CD8-positive, alpha-beta memory T cell (primary cell): ENCODE measurements at places on chromosomes 6 and 20. TPM values are rescaled to one million over a fixed set of nuclear protein-coding genes. Genes with fewer than 3 reads are reported as not detected.

GRCh38 chr6:45927421-45928320, 88.0 kb downstream of the CLIC5 start:
- no peaks in the 10 kb centered on the region for H3K27me3 ChIP-seq
- no peak for DNase-seq
- H3K4me1 ChIP-seq, result no peaks in the 10 kb centered on the region
- H3K4me3 ChIP-seq, result no peak overlapping the region
- H3K27ac ChIP-seq, result no peak overlapping the region
- H3K36me3 ChIP-seq, result no peaks in the 10 kb centered on the region

- no peak for DNase-seq
- no peaks in the 10 kb centered on the region for H3K4me1 ChIP-seq
- H3K27me3 ChIP-seq, result no peaks in the 10 kb centered on the region
- no peak overlapping the region for H3K27ac ChIP-seq
- no peaks in the 10 kb centered on the region for H3K36me3 ChIP-seq
- no peak overlapping the region for H3K4me3 ChIP-seq
Measured at GRCh38 chr6:129872586-129872985, 11.5 kb upstream of the TMEM244 start.

GRCh38 chr20:23875606-23876237, 3.8 kb downstream of the CST5 start:
- no peak for DNase-seq
- H3K4me3 ChIP-seq, result no peak overlapping the region

DNA sequence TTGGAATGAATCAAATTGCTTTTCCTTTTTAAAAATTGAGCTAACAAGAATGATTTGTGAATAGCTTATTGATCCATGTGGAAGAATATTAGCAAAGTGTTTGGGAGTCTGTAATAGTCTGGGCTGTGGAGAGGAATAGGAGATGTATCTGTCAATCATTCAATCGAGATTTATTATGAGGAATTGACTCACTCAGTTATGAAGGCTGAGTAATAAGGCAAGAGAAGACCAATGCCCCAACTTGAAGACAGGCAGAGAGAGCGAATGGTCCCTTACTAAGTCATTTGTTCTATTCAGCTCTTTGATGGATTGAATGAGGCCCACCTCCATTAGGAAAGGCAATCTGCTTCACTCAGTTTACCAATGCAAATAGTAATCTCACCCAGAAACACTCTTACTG, 403.0 kb downstream of the CD83 start:
- H3K27ac ChIP-seq, result no peak overlapping the region
- no peaks in the 10 kb centered on the region for H3K36me3 ChIP-seq
- no peaks in the 10 kb centered on the region for H3K27me3 ChIP-seq
- H3K4me1 ChIP-seq, result no peaks in the 10 kb centered on the region

GRCh38 chr6:56424542-56425083, 177.2 kb upstream of the COL21A1 start:
- H3K36me3 ChIP-seq, result no peaks in the 10 kb centered on the region
- DNase-seq, result no peak
- H3K4me1 ChIP-seq, result no peaks in the 10 kb centered on the region
- no peak overlapping the region for H3K27ac ChIP-seq

DNA sequence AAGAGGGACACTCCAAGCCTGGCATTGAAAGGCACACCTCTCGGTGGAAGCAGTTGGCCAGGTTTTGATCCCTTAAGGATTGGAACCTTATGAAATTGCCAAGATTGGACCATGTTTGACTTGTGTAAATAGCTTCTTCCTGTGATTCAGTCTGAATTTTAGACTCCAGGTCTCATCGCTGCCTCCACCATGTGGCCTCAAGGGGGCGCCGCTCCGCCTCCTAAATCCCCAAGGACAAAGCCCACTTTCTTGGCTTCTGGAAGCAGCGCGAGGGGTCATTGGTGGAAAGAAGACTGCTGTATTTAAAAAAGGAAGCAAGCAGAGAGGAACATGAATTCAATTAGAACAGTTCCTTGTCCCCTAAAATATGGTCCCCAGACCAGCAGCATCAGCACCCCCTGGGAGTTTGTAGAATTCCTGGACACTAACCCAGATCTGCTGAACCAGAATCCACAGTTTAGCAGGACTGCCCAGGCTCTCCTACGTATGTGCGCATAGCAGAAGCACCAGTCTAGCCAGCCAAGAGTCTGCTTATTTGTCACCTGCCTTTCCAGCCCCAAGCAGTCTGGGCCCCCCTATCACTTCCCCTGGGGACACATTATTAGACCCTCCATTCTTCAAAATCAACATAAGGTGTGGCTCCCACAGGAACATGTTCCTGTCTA, 108.5 kb downstream of the LY86 start:
- no peaks in the 10 kb centered on the region for H3K36me3 ChIP-seq
- H3K27ac ChIP-seq, result no peak overlapping the region
- no peak overlapping the region for H3K4me3 ChIP-seq
- no peaks in the 10 kb centered on the region for H3K4me1 ChIP-seq

GRCh38 chr20:51028616-51029212, 5.8 kb upstream of the KCNG1 start:
- H3K27ac ChIP-seq, result no peak overlapping the region
- no peak for DNase-seq
- peaks cover 21% of the 10 kb centered on the region for H3K27me3 ChIP-seq
- no peaks in the 10 kb centered on the region for H3K4me1 ChIP-seq

DNA sequence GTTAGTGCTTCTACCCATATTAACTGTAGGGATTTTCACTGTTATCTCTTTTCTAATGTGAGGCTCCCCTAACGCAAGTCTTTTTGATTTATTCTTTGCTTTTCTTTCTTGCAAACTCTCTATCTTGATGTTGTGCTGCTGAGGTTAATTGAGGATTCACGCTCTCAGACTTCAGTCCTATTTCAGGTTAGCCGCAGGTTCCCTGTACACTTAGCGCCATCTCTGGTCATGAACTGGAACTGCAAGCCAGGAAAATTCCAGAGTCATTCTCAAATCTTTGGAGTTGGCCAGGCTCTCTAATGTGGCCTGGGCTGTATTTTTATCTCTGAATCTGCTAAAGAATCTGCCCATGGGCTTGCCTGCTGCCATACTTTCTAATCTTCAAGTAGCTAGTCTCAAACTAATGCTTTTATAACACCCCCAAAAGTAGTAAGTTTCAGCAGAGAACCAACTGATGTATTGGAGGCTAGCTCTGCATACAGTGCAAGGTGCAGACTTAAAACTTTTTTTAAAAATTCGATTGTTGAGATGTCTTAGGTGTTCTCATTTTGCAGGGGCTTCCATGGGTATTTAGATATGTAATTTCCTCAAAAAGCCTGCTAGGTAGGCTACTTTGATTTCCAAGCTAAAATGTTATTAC, 91.1 kb upstream of the OPRM1 start:
- no peak overlapping the region for H3K4me3 ChIP-seq
- no peaks in the 10 kb centered on the region for H3K4me1 ChIP-seq
- no peaks in the 10 kb centered on the region for H3K27me3 ChIP-seq
- no peaks in the 10 kb centered on the region for H3K36me3 ChIP-seq

- peak; percentile 51 for DNase-seq
- peak overlapping the region; percentile 79 for H3K4me3 ChIP-seq
- no peaks in the 10 kb centered on the region for H3K36me3 ChIP-seq
- H3K4me1 ChIP-seq, result peaks cover 72% of the 10 kb centered on the region
Measured at GRCh38 chr20:48822879-48823385, 4.9 kb downstream of the PREX1 start.

- H3K27ac ChIP-seq, result no peak overlapping the region
- H3K4me3 ChIP-seq, result no peak overlapping the region
- H3K27me3 ChIP-seq, result no peaks in the 10 kb centered on the region
- no peaks in the 10 kb centered on the region for H3K36me3 ChIP-seq
Measured at GRCh38 chr20:19598117-19598850, 159.8 kb upstream of the RIN2 start.

- H3K27me3 ChIP-seq, result no peaks in the 10 kb centered on the region
- H3K4me3 ChIP-seq, result no peak overlapping the region
- H3K27ac ChIP-seq, result no peak overlapping the region
- no peaks in the 10 kb centered on the region for H3K4me1 ChIP-seq
- no peaks in the 10 kb centered on the region for H3K36me3 ChIP-seq
Measured at GRCh38 chr6:88761237-88762031, 202.0 kb downstream of the RNGTT start.

DNA sequence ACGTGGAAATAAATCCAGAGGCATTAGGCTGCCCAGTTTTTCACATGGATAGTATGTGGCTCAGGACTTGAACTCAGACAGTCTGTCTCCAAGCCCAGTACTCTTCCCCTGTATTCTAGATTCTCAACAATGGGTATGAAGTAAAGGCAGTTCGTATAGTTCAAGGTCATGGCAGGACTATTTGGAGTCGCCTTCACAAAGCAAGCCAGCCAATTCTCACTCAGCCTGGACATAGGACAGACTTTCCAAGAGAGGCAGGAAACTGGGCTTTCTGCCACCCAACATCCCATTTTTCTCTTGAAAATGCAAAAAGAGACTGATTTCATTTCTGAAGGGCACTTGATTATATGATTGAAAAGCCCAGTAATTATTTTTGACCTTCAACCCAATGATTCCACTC, 111.0 kb downstream of the EDN1 start:
- no peaks in the 10 kb centered on the region for H3K36me3 ChIP-seq
- H3K27ac ChIP-seq, result no peak overlapping the region
- H3K27me3 ChIP-seq, result no peaks in the 10 kb centered on the region
- no peak overlapping the region for H3K4me3 ChIP-seq
- no peak for DNase-seq

DNA sequence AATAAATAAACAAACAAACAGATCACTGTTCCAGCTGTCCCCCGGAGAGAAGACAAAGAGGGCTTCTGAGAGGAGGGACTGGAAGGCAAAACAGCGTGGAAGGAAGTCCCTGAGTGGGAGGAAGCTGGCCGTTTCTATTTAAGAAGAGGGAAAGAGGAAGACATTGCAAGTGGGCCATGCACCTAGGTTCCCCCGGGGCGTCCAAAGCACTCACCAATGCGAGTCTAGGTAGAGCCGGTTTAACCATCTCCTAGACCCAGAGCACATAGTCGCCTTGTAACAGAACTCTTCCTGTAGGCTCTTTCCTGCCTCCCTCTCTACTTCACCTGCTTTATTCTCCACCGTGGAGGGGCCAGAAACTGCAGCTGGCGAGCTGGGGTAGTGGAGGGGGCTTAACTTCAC, 158.4 kb downstream of the ZDHHC14 start:
- H3K36me3 ChIP-seq, result no peaks in the 10 kb centered on the region
- DNase-seq, result no peak
- H3K4me3 ChIP-seq, result no peak overlapping the region
- H3K4me1 ChIP-seq, result peaks cover 39% of the 10 kb centered on the region
- H3K27ac ChIP-seq, result no peak overlapping the region

GRCh38 chr20:4782378-4782772, 60.7 kb downstream of the PRND start:
- no peak overlapping the region for H3K4me3 ChIP-seq
- no peaks in the 10 kb centered on the region for H3K27me3 ChIP-seq
- no peaks in the 10 kb centered on the region for H3K4me1 ChIP-seq
- no peak overlapping the region for H3K27ac ChIP-seq
- no peak for DNase-seq

DNA sequence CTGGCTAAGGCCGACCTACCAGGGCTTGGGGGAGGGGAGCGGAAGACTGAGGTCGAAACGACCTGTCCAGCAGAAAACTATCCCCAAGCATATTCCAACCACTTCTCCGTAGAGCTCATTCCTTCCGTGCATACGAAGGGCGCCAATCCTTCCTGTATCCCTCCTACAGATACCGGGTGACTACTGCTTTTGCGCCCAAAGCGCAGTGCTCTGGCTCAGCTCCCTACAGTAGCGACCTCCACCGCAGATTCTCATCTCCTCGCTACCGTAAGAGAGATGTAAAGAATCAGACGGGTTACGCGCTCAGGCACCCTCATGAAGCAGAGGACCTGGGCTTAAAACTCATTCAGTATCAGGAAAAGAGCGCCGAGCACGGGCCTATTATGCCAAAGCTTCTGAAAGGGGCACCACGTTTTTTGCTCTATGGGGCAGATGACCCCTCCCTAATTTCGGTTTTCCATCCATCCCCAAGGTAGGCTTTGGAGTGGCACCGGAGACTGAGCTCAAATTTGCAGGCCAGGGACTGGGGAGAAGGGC, 563 bp upstream of the NNAT start:
- no peak for DNase-seq
- H3K27me3 ChIP-seq, result no peaks in the 10 kb centered on the region
- peaks cover 18% of the 10 kb centered on the region for H3K4me1 ChIP-seq
- no peak overlapping the region for H3K27ac ChIP-seq
- no peaks in the 10 kb centered on the region for H3K36me3 ChIP-seq
- no peak overlapping the region for H3K4me3 ChIP-seq

- DNase-seq, result no peak
- H3K4me3 ChIP-seq, result no peak overlapping the region
- no peaks in the 10 kb centered on the region for H3K36me3 ChIP-seq
- H3K27ac ChIP-seq, result no peak overlapping the region
- no peaks in the 10 kb centered on the region for H3K4me1 ChIP-seq
- no peaks in the 10 kb centered on the region for H3K27me3 ChIP-seq
Measured at GRCh38 chr6:20608356-20608755, 74.1 kb downstream of the CDKAL1 start.

GRCh38 chr6:159074120-159074684, 29.4 kb upstream of the TAGAP start:
- H3K4me3 ChIP-seq, result no peak overlapping the region
- H3K27me3 ChIP-seq, result no peaks in the 10 kb centered on the region
- no peaks in the 10 kb centered on the region for H3K36me3 ChIP-seq
- peaks cover 9% of the 10 kb centered on the region for H3K4me1 ChIP-seq
- DNase-seq, result no peak
- H3K27ac ChIP-seq, result no peak overlapping the region

DNA sequence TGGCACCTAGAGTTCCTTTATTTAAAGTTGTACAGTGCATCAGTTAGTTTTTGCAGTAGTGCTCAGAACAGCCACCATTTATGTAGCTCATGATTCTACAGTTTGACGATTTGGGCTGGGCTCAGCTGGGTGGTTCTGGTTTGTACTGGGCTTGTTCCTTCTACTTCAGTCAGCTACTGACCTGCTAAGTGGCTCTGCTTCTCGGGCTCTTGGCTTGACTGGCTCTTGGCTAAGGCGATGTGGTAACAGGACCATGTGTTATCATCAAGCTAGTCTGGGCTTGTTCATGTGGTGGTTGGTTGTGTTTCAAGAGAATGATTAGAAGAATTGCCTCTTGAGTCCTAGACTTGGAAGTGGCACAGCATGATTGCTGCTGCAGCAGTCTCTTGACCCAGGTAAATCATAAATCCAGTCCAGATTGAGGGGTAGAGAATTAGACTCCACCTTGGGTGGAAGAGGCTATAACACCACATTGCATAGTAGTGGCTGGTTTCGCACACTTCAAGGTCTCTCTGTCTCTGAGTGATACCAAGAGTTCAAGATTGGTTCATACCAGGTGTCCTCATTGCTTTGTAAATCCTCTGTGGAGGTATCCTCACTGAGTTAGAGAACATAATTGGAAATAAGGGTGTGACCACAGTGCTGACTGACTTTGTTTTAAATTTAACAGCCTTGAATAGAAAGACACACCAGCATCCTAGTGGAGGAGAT, 253.0 kb downstream of the ARID1B start:
- H3K27ac ChIP-seq, result no peak overlapping the region
- H3K27me3 ChIP-seq, result no peaks in the 10 kb centered on the region
- peaks cover 24% of the 10 kb centered on the region for H3K4me1 ChIP-seq
- DNase-seq, result no peak

TMEM200A gene
- 1.5 TPM for polyA plus RNA-seq

COX4I2 gene
- not detected for polyA plus RNA-seq

HTR1E gene
- not detected for polyA plus RNA-seq

ECT2L gene
- 0.09 TPM for polyA plus RNA-seq

GATA5 gene
- polyA plus RNA-seq, result not detected

HEY2 gene
- 0.20 TPM for polyA plus RNA-seq

GSTA4 gene
- 4.6 TPM for polyA plus RNA-seq

HLA-DPA1 gene
- 156 TPM for polyA plus RNA-seq

KCNQ5 gene
- 0.85 TPM for polyA plus RNA-seq

PNPLA1 gene
- not detected for polyA plus RNA-seq

RBBP8NL gene
- polyA plus RNA-seq, result not detected

SEL1L2 gene
- not detected for polyA plus RNA-seq

RCAN2 gene
- polyA plus RNA-seq, result 0.82 TPM

SNAP91 gene
- polyA plus RNA-seq, result not detected

ARID1B gene
- 19.1 TPM for polyA plus RNA-seq

GABRR1 gene
- not detected for polyA plus RNA-seq
